ENCODE measurements at places on chromosomes 12 and 14. TPM values are rescaled to one million over a fixed set of nuclear protein-coding genes. Genes with fewer than 3 reads are reported as not detected.

NFE2 gene
- polyA plus RNA-seq = 2.4 TPM

ESYT1 gene
- 79.5 TPM for polyA plus RNA-seq

COX8C gene
- polyA plus RNA-seq = 0.78 TPM

MUCL1 gene
- not detected for polyA plus RNA-seq

SLC25A29 gene
- polyA plus RNA-seq = 56.1 TPM

IL22 gene
- polyA plus RNA-seq = not detected

CCDC88C gene
- 44.4 TPM for polyA plus RNA-seq

KRT71 gene
- polyA plus RNA-seq = not detected

PTPRQ gene
- polyA plus RNA-seq = 17.3 TPM

NTS gene
- polyA plus RNA-seq = 5.1 TPM

TMEM120B gene
- 16.8 TPM for polyA plus RNA-seq

HNF1A gene
- 25.7 TPM for polyA plus RNA-seq

RERG gene
- polyA plus RNA-seq = 31.1 TPM

GARIN6 gene
- 0.12 TPM for polyA plus RNA-seq

HOXC4 gene
- 46.7 TPM for polyA plus RNA-seq

GDF3 gene
- 0.49 TPM for polyA plus RNA-seq

LGALS3 gene
- polyA plus RNA-seq = 19.3 TPM

POC1B gene
- 21.1 TPM for polyA plus RNA-seq

MANSC4 gene
- 0.89 TPM for polyA plus RNA-seq

SLCO1C1 gene
- 0.73 TPM for polyA plus RNA-seq

SCNN1A gene
- 64.4 TPM for polyA plus RNA-seq
